Stromal cell of bone marrow (primary cell): ENCODE measurements at places on chromosomes 11 and 22.

- no peak for DNase-seq
Observed at GRCh38 chr11:9639099-9639498, 24.8 kb upstream of the SWAP70 start.

- DNase-seq, result no peak
Observed at GRCh38 chr11:129695571-129696308, 119.9 kb upstream of the TMEM45B start.

DNA sequence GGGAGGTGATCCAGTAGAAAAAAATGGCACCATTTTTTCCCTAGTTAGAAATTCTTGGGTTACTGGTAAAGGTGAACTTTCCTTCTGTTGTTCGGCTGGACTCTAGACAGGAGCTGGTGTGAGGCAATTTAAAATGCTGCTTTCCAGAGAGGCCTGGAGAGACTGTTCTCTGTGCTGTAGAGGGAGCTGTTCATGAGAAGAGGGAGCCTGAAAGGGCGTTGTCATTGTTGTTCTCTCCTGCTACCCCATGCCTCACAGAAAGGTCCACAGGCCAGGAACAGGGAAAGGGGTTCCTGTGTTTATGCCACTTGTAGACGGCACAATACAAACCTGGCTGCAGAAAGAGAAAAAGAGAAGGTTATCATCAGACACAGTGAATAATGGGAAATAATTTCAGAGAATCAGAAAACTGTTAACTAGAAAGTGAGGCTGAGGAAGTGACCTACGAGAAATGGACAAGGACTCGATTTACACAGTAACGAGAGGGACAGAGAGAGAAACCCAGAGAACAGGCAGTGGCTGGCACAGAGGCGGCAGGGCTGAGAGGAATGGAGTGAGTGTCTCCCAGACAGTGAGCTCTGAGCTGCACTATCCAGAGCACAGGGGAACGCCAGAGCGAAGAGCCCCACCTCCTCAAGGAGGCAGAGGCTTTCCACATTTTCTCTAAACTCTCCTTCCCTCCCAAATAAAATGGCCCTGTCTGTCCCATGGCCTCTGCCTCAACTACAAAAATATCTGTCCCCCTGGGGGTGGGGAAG lies 109.2 kb downstream of the RRM1 start:
- DNase-seq, result no peak

- DNase-seq, result no peak
Observed at GRCh38 chr11:1076061-1076665, 1.5 kb downstream of the MUC2 start.

GRCh38 chr22:49592780-49593501 lies 234.7 kb downstream of the BRD1 start:
- DNase-seq, result no peak

DNA sequence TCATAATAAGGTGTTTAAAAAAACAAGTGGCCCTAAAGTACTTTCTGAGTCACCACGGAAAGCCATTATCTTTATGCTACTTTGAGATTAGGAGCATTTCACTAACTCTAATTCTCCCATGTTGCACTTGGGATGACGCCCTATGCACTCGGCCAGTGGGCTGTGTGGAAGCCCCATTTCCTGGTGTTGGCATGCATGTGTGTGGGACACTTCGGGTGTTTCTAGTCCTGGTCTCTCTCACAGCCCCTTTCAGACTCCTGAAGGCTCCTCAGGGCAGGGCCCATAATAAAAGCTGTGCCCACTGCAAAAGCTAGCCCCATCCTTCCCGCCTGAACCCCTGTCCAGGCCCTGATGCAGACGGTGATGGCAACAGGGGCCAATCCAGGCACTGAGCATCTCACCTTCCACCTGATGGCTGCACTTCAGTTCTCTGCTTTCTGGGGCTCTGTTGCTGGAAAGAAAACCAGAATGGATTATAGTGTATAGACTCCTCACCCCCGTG lies 14.9 kb upstream of the FXYD2 start:
- DNase-seq, result no peak

DNA sequence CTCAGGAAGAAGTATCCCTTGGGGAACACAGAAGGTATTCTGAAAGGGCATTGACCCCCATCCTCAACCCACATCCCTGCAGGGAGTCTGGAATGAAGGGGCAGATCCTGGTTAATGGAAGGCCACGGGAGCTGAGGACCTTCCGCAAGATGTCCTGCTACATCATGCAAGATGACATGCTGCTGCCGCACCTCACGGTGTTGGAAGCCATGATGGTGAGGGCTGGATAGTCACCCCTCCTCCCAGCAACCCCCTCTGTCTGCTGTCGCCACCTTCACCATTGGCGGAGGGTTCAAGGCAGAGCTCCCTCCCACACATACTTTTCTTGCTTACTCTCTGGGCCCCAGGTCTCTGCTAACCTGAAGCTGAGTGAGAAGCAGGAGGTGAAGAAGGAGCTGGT lies 5.3 kb downstream of the ABCG4 start:
- DNase-seq, result no peak

- no peak for DNase-seq
Observed at GRCh38 chr11:71112990-71113389, 139.4 kb downstream of the SHANK2 start.

DNA sequence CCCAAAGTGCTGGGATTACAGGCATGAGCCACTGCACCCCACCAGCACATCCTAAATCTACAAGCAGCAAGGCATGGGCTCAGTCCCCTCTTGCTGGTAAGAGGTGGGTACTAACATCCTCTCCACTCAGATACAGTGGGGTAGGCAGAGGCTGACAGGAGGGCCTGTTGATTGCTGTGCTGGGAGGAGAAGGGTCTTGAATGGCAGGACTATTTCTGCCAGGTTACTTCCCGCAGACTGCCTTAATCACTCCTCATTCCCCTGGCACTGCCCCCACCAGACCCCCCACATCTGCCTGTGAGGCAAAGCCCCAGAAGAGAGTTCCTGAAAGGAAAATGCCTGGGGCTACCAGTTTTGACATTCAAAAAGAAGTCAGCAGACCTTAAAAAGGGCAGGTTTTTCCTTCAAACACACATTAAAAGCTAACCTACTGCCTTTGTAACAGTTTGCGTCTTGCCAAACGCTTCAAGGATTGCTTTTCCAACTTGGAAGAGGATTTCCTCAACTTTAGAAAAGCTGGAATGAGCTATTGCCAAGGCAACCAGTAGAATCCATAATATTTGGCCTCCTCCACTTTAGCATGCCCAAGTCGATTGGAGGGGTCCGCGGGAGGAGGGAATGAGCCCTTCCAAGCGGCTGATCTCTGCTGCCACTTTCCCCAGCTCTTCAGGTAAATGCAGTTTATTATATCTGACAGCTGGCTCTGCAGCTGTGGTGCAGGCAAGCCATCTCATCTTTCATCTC lies 62.0 kb downstream of the FDX1 start:
- DNase-seq, result no peak

DNA sequence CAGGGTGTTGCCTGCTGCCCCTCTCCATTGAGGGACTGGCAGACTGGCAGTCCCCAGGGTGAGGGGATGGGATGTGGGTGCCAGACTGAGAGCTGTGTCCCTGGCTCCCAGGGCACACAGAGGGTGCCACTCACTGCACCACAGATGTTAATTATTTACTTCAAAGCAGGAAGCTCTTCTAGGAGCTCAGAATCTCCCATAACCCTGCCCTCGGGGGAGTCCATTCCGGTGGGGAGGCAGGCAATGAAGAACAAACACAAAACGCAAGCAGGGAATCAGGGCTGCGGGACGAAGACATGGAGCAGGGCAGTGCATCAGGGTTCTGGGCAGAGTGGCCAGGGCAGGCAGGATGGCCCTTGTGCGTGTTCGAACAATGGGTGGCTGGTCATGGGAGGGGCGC lies 24.4 kb upstream of the FLRT1 start:
- no peak for DNase-seq

DNA sequence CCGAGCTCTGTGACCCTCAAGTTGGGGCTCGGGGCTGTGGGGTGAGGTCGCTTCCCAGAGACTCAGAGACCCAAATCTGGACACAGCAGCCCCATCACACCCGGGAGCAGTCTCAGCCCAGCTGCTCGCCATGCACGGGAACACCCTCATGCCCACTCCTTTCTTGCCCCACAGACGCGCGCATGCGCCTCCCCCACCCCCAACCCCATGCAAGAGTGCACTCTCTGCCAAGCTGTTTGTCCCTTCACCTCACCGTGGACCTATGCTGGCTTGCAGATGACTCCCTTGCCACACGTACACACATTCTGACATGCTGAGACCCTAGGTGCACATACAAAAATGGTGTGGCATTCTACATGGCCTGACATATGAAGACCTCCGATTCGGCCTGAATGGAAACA lies 478 bp upstream of the CD248 start:
- no peak for DNase-seq

DNA sequence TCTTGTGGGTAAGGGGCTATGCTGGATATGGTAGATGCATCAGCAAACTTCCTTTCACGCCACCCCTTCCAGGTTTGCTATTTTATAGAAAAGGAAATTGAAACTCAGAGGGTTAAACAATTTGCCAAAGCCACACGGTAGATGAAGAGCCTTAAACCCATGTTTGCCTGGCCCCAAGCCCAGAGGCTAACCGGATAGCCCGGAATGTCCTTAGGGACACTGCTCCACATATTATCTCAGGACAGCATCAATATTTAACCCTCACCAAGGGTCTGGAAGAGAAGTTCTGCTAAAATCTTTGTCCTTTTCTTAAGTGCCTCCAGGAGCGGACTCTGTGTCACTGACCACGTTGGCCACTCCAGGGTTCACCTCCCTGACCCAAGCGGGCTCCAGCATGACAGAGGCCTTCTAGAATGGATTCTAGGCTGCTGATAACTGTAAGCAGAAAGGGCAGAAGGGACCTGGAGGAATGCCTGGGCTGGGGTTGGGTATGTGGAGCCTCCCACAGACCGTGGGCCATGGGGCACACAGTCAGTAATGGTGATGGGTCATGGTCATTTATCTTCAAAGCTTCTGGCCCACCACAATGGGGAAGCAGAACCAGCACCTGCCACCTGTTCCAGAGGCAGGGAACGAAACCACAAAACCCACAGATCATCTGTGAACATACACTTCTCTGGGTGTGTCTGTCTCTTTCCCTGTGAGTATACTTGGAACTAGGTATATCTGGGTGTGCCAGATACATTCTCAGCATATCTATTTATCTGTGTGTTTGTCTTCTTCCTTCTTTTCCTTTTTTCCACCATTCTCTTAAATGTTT lies 5.4 kb upstream of the TMEM86A start:
- DNase-seq, result no peak

DNA sequence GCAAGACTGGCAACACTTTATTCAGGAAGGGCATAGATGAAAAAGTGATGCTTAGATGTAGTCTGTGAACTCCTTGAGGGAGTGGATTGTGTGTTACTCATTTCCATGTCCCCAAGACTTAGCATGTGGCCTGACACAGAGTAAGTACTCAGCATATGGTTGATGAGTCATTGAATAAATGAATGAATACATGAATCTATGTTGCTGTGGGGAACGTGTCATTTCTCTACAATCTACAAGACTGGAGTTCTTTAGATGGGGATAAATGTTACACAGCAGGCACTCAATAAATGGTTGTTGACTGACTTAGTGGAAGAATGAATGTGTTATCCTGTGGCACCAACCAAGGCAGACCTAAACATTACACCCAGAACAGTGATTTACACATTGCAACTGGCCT lies 17.9 kb downstream of the BPIFC start:
- no peak for DNase-seq
